Mammary epithelial cell (primary cell): ENCODE measurements at places on chromosomes 3 and 15. TPM values are rescaled to one million over a fixed set of nuclear protein-coding genes. Genes with fewer than 3 reads are reported as not detected.
A peak's percentile ranks its signal among the peaks of the same experiment; 100 is the strongest.

GRCh38 chr3:182912474-182912873, 67.9 kb downstream of the DCUN1D1 start:
- no peak for DNase-seq

- DNase-seq = no peak
Observed at GRCh38 chr15:98358971-98359370, 289.4 kb upstream of the IGF1R start.

GRCh38 chr15:100114571-100114970, 227.2 kb downstream of the ADAMTS17 start:
- DNase-seq = no peak

DNA sequence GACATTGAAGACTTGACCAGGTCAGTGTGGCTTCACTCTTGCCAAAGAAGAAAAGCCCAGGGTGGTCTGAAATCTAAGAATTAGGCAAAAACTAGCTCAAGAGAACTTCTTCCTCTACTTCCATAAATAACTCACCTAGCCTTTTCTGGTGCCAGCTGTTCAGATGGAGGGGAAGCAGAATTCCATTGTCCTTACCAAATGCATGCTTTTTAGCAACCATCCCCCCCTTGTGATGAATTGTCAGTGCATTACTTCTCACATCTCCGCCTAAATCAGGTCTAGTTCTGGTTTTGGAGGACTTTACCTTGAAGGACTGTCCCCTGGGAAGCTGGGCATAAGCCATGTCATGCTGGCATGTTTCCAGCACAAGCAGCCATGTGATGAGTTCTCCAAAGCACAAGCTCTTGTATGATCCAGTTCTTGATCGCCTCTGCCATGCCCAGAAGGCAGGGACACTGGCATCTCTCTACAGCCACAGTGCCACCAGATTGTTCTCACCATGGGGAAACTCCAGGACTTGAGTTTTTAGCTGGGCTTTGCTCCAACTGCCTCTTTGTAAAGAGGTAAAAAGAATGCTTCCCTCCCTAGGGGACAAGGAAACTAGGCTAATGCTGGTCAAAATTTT, 96.4 kb upstream of the IL12A start:
- no peak for DNase-seq

- no peak for DNase-seq
Observed at GRCh38 chr3:40324621-40325020, 15.1 kb downstream of the EIF1B start.

DNA sequence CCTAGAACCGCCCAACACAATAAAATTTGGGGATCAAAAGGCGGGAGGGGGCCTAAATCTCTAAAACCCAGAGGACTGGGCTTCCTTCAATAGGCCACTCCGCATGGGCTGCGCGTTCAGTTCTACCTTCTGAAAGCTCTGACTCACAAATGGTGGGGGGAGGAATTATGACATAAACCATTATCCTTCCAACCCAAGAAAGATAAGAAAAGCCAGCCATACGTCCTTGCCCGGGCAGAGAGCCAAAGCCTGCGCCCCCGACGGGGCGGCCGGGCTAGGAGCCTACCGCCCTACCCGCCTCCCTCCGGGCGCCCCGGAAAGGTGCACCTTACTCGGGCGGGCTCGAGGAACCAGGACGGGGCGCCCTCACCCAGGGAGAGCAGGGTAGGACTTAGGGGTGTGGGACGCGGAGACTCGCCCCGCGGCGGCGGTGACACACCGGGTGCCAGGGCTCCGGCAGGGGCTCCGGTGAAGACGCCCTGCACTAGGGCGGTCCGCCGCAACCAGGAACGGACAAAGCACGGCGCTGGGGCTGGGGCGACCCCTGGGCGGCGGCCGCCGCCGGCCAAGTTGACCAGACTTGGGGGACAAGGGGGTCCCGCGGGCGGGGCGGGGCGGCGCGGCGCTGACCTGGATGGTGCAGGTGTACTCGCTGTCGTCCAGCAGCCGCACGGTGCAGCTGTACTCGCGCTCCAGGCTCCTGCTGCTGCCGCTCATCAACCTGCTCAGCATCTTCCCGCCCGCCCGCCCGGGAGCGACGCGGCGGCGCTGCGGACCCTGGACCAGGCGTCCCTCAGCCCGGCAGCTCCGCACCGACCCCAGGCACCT, 534 bp downstream of the FRMD5 start:
- peak; percentile 76 for DNase-seq

DNA sequence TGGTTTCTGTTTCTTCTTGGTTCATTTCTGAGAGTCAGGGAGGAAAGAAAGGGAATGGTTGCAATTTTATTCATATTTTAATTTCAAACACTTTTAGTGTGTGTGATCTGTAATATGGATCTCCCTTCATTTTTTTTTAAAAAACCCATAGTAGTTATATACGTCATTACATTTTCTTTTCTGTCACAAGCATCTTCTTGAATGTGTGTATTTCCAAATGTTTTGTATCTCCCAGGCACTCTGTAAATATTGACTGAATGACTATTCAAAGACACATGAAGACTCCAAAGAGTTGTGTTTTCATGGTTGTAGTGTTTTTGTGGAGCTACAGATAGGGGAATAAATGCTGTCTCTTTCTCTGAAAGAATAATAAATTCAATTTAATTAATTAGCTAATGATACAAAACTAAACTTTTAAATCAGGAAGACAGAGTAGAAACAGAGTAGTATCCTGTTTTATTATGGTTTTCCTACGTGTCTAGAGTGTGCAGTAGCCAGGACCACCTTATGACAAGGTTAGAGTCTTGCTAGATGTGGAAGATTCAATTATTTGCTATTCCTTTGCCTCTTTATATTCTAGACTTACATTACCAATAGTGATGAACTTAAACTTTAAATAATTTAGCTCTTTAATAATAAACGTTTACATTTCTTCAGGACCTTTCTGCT, 35.5 kb downstream of the NECTIN3 start:
- no peak for DNase-seq

DNA sequence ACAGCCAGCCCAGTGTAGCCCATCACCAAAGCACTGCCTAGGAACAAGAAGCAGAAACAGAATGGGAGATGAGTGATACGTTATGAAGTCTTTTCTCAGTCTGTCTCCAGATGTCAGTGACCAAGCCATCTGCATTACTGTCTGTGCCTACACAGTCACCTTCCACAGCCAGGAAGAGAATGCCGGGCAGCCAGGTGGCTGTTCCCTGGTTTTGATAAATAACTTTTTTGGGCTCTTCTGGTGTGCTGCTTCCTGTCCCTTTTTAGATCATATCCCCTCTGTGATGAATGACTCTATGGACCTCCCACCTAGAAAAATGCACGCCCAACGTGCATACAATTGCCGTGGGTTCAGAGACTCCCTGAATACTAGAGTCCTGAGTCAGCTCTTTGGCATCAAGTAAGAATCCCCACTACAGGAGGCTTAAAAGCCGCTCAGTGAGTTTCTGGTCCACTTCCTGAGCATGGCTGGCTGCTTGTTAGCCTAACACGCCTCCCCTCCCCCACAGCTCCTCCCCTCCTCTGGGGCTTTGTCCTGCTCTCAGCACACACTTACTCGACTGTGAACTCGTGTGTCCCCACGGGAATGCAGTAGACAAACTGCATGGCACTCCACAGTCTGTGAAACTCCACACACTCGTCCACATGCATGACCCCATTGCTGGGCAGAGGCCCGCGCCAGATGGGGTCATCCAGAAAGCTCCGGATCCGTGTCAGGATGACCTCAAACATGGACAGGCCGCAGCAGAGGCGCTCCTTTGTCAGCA, 34.7 kb downstream of the NIPA2 start:
- DNase-seq = no peak

DNA sequence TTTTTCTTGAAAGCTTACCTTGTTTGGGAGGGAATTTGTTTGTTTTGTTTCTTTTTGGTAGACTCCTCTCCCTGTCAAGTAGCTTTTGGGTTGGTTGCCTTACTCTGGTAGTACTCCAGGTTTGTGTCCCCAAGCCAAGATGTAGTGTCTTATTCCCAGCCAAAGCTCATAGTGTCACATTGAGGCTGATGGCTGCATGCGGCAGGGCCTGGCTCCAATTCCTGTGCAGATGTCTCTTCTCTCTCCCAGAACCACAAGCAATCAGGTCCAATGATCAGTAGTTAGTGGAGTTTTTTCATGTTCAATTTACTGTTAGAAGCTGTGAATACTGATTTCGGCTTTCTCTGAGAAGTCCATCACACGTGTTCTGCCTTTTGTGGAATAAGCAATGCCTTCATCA, 221.1 kb upstream of the THBS1 start:
- DNase-seq = no peak

GRCh38 chr3:51401735-51402134, 10.7 kb downstream of the RBM15B start:
- DNase-seq = no peak

Gene ITPKA
- total RNA-seq = 0.92 and 1.2 TPM in 2 replicates

Gene HYAL1
- 0.17 TPM for total RNA-seq

Gene PRR20G
- total RNA-seq = not detected in 2 replicates

Gene CPNE9
- total RNA-seq = not detected

Gene SLITRK3
- total RNA-seq = not detected

Gene FBN1
- total RNA-seq = 14.0 and 15.6 TPM in 2 replicates
